Stimulated activated CD4-positive, alpha-beta T cell treated with anti-CD3 and anti-CD28 coated beads, Interleukin-1b, Interleukin-23, amount 100 ng/mL, for 1 hour (primary cell): ENCODE measurements at places on chromosomes 1 and 21.

DNA sequence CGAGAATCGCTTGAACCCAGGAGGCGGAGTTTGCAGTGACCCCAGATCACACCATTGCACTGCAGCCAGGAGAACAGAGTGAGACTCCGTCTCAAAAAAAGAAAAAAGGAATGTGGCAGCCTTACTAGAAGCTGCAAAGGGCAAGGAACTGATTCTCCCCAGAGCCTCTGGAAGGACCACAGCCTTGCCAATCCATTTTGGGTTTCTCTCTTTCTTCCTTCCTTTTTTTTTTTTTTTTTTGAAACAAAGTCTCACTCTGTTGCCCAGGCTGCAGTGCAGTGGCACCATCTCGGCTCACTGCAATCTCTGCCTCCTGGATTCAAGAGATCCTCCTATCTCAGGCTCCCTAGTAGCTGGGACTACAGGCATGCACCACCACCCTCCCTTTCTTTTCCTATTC lies 9.9 kb upstream of the IFNGR2 start:
- DNase-seq, result no peak

- DNase-seq, result no peak
Observed at GRCh38 chr1:23421753-23422240, 2.8 kb downstream of the TCEA3 start.

DNA sequence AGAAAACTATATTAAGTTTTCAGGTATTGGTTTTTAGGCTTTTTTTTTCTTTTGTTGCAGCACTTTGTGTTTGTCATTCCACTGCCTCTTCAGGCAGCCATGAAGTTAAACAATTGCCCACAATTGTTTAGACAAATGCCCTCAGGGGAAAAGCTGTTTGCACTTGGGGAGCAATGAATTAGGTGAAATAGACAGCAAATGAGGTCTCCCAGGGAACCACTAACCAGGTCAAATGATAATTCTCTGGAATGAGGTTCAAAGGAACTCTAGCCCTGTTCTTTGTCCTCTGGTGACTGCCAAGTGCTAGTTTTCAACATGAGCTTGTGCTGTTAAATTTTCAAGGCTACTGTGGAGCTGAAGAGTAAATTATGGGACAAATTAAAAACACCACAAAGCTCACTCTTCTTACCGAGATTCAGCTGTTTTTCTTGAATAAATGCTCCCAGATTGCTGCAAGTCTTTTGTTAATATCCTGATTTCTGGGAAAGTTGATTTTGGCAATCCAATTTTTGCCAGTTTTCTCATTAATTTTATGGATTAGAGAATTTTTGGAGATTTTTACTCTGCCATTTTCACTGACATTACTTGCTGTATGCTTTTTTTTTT lies 15.1 kb upstream of the MAB21L3 start:
- DNase-seq, result no peak

- no peak for DNase-seq
Observed at GRCh38 chr1:221527886-221528624, 213.8 kb downstream of the DUSP10 start.

DNA sequence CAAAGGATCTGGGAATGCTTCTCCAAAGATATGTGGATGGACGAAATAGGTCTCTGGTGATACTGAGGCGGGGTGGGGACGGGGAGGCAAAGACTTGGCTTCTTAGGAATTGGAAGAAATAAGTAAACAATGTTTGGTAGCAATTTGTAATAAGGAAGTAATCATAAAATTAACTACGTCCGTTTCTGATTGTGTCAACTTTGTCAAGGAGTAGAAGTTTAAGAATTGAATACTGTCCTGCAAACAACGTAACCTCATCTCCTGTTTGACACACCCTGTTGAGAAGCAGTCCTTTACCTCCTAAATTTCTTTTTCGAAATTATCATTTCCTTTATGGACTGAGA lies 471 bp downstream of the POLR3C start:
- DNase-seq, result no peak

GRCh38 chr1:47417170-47418044 lies 1.3 kb downstream of the FOXE3 start:
- DNase-seq, result no peak

- no peak for DNase-seq
Observed at GRCh38 chr1:5298376-5298775, 644.0 kb downstream of the AJAP1 start.

DNA sequence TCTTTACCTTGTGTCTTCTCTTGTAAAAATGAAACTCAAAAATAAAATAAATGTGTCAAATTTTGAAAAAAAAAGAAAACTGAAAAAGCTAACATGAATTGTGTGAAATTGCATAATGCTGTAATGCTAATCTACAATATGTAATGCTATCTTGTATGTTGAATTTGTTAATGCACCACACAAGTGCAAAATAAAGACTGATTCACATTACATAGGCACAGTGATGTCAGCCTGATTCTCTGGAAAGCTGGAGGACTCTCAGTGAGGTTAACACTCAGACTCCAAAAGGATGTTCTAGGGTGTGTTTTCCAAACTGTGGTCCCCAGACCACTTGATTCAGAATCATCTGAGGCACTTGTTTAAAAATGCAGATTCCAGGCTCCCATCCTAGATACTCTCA lies 25.6 kb downstream of the SYT11 start:
- DNase-seq, result no peak

GRCh38 chr1:219206350-219206749 lies 32.7 kb downstream of the LYPLAL1 start:
- DNase-seq, result no peak

GRCh38 chr1:147389532-147390184 lies 147.2 kb downstream of the CHD1L start:
- no peak for DNase-seq

GRCh38 chr1:31814041-31814511 lies 1.7 kb downstream of the SPOCD1 start:
- no peak for DNase-seq

DNA sequence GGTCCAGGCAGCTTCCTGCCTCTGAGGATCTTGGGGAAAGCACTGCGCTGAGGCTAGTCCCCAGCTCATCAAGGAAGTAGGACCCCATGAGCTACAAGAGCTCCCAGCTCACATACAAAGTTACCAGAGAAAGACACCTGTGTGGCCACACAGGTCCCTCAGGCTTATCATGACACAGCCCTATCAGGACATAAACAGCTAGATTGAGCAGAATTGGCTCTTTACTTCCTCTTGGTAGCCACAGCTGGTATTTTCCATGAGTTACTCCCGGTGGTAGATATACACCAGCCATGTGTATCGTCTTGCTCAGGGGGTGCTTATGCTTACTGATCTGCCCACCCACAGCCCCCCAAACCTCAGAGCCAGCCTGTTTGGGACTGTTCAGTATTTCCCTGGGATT lies 1.2 kb downstream of the LENEP start:
- no peak for DNase-seq

DNA sequence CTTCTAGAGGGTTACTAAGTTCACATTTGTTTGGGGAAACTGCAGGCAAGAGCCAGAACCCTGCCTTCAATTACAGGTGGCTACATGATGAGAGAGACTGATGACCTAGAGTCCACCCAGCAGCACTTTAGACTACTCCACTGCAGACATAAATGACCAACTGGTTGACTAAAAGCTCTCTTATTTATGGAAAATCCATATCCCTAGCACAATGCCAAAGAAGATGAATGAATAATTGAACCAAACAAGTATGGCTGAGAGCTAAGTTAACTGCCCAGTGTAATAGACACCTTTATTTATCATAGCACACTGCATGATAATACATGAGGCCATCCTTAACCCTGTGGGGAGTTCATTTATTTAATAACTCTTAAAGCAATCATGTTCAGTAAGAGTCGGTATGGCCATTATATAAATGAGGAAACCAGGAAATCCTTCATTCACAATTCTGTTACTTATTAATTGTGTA lies 60.4 kb downstream of the IL12RB2 start:
- no peak for DNase-seq

GRCh38 chr1:224064150-224064549 lies 49.8 kb upstream of the FBXO28 start:
- DNase-seq, result no peak

DNA sequence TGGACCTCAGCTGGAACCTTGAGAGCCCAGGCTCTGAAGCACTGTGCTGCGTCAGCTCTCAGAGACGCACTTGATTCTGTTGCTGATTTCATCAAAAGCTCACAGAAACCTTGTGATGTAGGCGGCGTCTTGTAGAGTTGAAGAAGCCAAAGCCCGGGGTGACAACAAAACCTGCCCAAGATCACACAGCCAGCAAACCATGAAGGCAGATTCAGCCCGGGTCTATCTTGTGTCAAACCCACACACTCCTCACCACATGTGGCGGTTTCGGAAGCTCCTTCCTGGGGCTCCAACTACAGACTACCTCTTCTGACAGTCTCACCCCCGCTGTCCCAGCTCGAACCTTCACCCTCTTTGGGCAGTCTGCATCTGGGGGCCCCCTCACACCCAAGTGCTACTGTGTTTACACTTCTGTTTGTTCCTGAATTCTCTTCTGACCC lies 50.4 kb downstream of the TENT5C start:
- DNase-seq, result peak; percentile 33

DNA sequence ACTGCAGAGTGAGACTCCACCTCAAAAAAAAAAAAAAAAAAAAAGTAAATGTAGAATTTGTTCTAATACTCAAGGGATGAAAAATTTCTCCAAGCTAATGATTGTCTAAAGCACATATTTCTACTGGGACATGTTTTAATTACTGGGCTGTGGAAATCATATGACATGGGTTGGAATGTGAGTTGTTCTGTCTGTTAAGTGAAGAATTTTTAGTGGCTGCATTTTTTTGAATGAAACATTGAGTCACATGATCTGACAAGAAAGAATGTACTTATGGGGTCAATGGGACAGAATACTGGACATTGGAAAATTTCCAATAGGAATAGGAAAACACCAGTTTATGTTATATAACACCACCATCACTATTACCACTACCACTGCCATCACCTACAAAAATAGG lies 123.8 kb upstream of the IVNS1ABP start:
- DNase-seq, result no peak

- DNase-seq, result no peak
Observed at GRCh38 chr1:179366093-179366800, 476 bp downstream of the AXDND1 start.

DNA sequence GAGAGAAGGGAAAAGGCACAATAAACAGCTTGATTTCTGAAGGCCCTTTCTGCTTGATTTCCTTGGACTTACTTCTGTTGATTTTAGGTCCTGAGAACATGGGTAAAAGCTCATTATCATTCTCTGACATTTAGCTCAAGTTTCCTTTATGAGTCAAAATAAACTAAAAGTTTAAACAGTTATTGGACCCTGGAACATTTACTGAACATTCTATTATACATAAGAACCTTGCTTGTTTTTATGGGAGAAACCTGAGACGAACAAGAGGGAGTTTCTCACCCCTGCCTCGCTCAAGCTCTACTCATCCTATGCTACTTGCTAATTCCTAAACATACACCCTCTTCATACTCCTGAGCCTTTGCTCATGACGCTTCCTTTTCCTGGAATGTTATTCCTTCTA lies 538.3 kb upstream of the PKN2 start:
- no peak for DNase-seq

DNA sequence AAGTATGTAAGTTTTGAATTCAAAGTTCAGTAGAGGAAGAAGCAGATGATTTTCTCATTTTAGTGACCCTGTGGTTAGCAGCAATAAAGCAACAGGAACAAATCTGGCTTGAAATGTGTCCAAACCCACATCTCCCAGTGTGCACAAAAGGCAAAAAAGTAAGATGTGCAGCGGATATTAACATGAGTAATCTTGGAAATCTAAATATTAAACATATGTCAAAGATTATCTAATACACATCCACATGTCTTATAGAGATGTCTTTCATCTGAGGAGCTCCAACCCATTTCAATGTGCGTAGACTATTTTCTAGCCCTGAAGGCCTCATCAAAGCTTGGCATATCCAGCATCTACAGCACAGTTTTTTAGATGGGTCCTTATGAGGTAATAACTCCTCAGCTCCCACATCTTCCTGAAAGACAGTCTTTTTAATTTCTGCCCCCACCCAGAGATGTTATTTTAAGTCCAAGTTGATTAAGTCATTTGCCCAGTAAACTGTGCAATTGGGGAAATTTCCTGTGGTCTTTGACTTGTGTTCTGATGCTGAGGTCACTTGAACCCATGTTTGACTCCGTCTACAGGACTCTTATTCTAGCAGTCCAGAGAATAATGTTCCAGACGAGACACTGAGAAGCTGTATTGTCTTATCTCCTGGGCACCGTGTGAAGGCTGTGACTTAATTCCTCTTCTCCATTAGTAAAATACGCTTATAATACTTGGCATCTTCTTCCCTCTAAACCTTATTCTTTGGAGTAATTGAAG lies 73.7 kb downstream of the LMO4 start:
- DNase-seq, result no peak

- no peak for DNase-seq
Observed at GRCh38 chr1:80759354-80759753, 1041.4 kb upstream of the ADGRL2 start.

DNA sequence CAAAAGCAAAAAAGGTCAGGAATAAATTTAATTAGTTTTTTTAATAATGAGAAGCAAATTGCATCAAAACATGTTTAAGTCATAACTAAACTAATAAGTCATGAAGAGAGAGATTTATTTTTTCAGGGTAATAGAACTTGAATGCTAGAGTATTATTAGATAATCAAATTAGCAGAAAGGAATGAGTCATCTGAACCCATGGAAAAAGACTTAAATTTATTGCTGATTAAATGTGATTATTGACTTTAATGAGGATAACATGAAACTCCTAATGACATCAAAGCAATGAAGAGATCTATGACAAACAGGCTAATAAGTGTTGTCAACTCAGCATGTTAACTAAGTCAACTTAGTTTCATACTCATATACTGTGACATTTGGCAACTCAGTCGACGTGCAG lies 264.2 kb downstream of the USP25 start:
- DNase-seq, result no peak

GRCh38 chr1:57258557-57259325 lies 165.1 kb downstream of the DAB1 start:
- DNase-seq, result no peak

- DNase-seq, result no peak
Observed at GRCh38 chr1:53219711-53220110, 723 bp downstream of the CZIB start.

GRCh38 chr1:33385251-33385650 lies 45.6 kb downstream of the PHC2 start:
- no peak for DNase-seq

GRCh38 chr1:56877973-56878372 lies 23.4 kb downstream of the C8A start:
- DNase-seq, result no peak

DNA sequence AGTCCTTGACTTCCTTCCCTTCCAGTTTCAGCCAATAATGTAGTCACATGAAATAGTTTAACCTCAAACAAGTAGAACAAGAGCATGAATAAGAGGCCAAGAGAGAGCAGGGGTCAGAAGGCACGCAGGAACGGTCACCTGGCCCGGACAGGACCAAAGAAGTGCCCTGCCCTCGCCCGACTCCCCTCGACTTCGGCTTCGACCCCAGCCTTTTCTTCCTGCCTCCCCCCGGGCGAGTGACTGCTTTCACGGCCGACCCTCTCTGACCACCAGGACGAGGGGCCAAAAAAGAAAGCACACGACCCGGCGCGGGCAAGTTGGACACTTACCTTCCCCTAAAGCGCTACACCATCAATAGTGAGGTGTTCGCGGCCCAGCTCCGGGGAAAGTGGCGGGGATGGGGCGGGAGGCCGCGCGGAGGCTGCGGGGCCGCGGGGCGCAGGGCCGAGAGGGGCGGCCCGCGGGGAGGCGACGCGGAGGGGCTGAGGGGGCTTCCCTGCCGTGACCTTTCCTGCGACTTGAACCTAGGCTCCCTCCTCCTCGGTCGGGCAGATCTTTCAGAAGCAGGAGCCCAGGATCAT lies 519 bp downstream of the RERE start:
- no peak for DNase-seq
